NCI-H524 treated with DMSO at 0.1 percent for 48 hours (cell line): ENCODE measurements at places on chromosomes 7 and 10.

- no peak for DNase-seq
These were observed 81.5 kb downstream of the ARL4A start for GRCh38 chr7:12768948-12769347.

DNA sequence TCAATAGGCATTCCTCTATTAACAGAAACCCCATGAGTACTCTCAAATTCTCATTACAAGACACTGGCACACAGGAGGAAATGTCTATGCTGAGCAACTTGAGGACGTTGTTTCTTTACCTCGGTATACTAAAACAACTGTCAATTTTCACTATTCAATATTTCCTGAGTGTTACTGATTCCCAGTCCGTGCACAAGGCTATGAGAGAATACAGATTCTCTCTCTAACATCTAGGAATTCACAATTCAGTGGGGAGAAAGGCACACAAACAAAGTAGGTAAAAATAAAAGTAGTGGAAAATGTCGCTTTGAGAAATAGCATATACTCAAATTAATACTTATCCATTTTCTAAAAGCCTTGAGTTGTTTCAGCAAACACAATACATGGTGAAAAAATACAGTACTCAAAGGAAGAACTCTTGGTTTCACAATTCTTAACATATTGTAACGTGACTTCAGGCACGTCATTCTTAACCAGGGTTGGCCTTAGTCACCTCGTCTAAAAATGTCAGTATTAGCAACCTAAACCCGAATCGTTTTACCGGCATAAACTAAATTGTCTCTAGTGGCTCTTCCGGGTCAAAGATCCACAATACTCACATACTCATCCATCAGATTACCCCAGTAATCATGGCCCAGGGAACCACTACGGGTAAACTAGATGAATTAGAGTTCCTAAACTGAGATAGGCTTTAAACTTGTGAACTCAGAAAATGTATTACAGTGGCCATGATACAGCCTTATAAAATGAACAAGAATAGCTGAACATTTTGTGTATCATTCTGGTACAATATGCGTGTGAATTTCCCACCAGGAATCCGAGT lies 1.5 kb downstream of the IPMK start:
- DNase-seq = no peak

DNA sequence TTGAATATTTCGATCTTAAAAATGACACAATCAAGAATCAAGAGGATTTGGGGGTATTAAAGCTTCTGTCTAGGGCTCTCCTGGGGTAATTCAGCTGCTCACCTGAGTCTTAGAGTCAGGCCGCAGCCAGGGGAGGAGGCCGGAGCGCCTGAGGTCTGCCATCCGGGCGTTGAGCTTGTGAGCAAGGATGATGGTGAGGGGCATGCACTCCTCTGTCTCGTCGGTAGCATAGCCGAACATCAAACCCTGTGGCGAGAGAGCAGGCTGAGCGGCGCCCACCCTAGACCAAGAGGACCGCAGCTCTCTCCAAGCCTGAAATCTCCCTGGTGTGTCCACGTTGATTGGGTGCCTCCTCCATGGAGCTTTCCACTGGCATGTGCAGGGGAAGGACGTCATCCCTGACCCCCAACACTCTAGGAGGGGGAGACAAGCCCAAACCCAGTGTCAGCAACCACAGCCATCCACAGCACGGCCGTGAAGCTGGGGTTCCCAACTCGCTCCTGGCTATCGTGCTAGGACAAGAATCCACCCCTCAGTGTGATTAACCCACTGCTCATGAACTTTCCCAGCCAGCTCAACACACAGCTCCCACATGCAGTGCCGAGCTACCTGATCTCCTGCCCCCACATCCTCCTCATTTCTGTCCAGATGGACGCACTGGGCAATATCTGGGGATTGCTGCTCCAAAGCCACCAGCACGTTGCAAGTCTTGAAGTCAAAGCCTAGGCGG lies 9.2 kb downstream of the MAT1A start:
- no peak for DNase-seq

DNA sequence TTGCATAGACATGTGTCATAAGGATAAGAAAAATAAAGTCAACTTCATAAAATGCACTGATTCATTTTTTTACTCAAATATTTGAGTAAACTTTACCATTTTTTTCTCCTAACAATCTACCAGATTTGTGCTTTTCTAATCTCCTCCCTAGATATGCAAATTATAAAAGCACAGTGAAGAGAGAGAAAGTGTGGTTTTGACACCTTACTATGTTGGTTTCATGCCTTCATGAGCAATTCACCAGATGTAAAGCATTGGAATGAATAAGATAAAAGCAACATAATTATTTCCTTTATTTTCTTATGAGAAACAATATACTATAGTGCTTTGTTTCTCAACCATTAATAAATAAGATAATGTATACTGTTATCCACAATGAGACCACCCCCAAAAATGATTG lies 432.5 kb upstream of the PCDH15 start:
- DNase-seq = no peak

GRCh38 chr7:124784879-124785818 lies 19.6 kb upstream of the GPR37 start:
- DNase-seq = peak; percentile 25

GRCh38 chr10:69848454-69848853 lies 46.7 kb downstream of the COL13A1 start:
- no peak for DNase-seq

DNA sequence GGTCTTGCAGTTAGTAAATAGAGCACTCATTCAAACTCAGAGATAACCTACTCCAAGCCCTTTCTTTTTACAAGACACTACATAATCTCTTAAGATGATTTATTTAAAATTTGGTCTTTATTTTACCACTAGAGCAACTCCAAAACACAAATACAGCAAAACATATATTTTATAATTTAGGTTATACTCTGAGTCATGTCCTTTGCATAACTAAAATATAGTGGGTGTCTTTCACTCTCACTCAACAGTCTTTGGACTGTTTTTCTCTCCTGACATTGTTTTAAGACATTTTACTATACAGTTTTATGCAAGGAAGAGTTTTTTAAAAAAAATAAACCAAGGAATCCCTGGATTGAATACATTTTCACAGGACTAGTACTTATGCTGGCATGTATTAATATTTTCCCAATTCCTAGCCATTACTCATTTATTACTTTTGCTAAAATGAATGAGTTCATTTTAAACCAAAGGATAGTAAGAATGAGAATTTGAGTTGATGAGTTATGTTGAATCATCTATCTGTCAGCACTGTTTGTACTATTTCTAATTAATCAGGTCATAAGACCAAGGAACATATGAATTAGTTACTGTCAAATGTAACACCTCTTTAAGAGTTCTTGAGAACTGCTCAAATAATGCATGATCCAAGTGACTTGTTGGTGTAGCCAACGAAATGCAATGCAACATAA lies 303.1 kb upstream of the FZD1 start:
- no peak for DNase-seq

DNA sequence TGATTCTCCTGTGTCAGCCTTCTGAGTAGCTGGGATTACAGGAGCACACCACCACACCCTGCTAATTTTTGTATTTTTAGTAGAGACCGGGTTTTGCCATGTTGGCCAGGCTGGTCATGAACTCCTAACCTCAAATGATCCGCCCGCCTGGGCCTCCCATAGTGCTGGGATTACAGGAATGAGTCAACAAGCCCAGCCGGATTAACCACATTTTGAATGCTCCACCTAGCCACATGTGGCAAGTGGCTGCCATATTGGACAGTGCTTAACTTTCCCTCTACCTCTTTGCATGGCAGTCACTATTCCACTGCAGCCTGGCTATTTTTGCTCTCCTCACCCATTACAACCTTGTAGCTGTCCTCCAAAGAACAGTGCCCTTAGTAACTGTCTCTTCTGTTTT lies 160.1 kb downstream of the GATA3 start:
- DNase-seq = no peak

GRCh38 chr10:119522747-119523426 lies 19.6 kb downstream of the RGS10 start:
- DNase-seq = no peak

DNA sequence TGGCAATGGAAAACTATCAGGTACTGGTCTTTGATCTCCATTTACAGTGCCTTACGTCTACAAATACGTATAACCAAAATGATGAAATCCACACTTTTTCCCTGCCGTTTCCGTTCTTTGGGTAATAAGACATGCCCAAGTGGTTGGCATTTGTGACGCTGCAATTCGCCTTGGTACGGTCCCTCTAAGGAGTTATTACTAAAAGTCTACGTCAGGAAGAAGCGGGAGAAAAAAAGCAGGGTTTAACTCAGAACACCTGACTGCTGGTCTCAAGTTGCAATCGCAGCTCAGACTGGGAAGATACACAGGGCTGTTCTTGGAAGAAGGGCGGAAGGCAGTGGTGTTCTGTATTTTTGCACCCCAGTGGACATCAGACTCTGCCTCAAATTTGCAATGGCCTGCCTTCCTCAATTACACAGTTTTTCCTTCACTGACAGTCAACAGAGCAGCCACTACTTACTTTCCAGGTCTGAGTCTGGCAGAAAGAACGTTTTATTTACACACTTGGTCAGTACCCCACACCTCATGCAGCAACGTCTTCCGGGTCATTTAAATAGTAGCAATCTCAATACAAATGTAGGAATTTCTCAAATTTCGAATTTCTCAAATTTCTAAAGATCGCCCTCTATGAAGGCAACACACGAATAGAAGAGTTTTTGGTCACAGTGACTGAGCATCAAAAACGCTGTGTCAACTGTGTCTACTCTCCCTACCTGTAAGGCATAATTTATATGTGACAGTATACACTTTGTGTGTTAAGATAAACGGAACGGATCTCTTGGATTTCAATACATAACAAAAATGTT lies 2.1 kb downstream of the BAIAP2L1 start:
- no peak for DNase-seq

GRCh38 chr10:127908959-127909267 lies 2.0 kb downstream of the PTPRE start:
- DNase-seq = no peak

DNA sequence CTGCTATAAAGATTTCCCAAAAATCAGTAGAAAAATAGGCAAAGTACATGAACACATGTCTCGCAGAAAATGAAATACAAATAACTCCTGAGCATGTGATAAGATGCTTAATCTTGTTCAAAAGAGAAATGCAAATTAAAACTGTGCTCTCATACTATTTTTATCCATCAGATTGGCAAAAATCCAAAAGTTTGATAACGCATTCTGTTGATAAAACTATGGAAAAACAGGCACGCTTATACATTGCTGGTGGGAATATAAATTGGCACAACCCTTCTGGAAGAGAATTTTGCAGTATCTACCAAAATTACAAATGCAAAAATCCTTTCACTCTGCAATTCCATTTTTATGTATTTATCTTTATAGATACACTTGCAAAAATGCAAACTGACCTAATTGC lies 315.0 kb downstream of the GRID1 start:
- no peak for DNase-seq

GRCh38 chr10:2326411-2326810 lies 589.1 kb upstream of the ADARB2 start:
- no peak for DNase-seq

GRCh38 chr10:119609516-119609915 lies 12.8 kb upstream of the TIAL1 start:
- no peak for DNase-seq

DNA sequence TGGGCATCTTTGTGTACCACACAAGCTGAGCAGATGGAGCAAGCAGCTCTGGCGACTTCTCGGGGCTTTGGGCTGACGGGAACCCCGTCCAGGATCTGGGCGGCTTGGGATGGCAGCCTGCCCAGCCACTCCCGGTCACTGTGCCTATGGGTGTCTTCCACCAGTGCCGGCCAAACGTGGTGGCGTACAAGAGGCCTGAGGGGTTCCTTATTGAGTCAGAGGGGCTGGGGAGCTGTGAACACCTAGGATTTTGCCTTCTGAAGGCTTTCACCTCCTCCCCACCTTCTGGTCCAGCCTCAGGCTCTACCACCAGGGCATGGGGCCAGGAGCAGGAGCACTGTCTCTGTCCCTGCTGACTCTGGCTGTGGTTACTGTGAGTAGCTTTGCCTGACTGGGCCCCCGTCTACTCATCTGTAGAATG lies 71.8 kb upstream of the PPIF start:
- DNase-seq = no peak

DNA sequence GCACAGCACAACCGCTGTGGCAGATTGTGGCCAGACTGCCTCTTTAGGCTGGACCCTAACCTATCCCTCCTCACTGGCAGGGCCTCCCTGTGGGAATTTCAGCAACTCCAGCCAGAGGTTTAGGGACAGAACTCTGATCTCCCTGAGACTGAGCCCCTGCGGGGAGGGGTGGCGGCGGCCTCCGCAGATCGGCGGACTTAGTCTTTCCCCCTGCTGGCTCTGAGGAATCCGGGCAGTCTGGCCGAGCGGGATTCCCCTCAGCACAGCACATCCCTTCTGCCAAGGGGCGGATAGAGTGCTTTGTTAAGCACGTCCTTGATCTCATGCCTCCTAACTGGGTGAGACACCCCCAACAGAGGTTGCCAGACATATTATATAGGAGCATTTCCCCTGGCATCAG lies 224.2 kb upstream of the NPY start:
- DNase-seq = no peak

DNA sequence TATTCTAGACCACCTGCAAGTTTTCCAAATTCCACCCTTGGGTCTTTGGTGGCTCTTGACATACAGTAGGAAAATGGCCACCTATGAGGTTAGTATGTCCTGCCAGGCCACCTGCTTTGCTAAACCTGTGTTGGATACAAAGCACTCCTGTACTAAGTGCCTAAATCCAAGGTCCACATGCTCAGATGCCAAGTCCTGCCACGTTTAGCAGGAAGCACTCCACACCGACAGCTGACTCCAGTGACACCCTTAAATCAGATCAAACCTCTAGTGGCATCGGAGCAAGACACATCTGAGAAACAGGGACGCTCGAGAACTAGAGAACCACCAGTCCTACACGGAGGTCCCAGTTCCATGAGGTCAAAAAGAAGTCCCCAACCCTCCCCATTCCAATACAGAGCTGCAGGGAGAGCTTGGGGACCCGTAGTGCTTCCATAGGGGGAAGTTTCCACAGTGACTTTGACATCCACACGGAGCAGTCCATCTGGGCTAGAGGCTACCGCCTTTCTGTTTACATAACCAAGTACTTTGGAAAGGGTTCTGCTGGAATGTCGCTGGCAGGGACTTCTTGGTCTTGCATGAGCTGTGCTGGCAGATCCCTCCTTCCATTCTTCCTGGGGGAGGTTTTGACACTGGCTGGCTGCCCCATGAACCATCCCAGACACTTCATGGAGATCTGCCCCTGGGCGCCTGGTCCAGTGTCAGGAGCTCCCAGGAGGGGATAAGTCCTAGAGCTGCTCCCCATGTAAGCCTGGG lies 290.6 kb downstream of the PRPF18 start:
- DNase-seq = no peak

GRCh38 chr10:91590142-91590903 lies 42.5 kb downstream of the PPP1R3C start:
- DNase-seq = no peak

DNA sequence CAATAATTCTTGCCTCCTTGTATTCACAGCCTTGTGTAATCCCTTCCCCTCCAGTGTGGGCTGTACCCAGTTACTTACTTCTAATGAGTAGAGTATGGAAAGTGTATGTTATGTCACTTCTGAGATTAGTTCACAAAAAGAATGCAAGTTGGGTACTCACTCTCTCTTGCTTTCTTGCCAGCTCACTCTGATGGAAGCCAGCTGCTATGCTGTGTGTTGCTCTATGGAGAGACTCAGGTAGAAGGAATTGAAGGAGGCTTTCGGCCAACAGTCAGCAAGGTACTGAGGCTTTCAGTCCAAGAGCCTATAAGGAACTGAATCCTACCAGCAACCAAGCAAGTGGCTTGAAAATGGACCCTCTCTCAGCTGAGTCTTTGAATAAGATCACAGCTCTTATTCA lies 9.7 kb upstream of the BICC1 start:
- DNase-seq = no peak

GRCh38 chr10:48769706-48770435 lies 85.2 kb downstream of the WDFY4 start:
- no peak for DNase-seq
